ENCODE measurements at places on chromosomes 11 and 22.

GRCh38 chr11:27028561-27028965, 12.1 kb upstream of the BBOX1 start:
- no peak for DNase-seq

DNA sequence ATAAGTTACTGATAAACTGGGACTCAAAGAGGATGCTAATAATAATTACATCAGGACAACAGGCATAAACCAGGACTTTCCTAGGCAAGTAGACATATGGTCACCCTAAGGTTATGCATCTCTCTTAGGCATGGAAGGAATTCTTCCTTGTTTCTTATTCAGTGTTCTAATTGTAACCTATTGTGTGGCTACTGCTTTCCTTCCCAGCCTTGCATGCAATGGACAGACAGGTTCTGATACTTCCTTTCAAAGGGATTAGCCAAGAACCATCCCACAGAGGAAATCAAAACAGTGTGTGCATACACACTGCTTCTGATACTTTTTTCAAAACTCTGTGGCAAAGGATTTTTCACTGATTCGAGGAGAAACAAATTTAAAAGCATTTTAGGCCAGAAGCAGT, 48.3 kb downstream of the RRAS2 start:
- DNase-seq, result no peak

- no peak for DNase-seq
These were observed 31.8 kb downstream of the DKK3 start for GRCh38 chr11:11976481-11977127.

DNA sequence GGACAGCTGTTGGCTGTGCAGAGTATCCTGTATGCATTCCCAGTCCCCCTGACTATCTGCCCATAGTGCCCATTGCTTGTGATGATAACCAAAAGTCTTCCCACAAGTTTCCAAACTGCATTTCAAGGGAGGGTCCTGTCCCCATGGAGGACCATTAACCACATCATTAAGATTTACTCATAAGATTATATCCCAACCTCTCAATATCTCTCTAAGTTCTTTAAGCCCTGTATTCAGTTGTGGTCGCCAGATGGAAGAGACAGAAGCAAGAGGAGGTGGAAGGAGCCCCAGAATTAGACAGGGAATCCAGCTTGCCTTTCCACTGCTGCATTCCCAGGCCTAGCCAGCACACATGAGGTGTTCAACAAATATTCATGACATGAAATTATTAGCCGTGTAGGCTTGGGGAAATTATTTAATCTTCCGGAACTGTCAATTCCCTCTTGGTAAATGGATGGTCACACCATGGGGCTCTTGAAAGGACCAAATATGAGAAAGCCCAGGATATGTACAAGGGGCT, 42.6 kb upstream of the TIMP3 start:
- no peak for DNase-seq

DNA sequence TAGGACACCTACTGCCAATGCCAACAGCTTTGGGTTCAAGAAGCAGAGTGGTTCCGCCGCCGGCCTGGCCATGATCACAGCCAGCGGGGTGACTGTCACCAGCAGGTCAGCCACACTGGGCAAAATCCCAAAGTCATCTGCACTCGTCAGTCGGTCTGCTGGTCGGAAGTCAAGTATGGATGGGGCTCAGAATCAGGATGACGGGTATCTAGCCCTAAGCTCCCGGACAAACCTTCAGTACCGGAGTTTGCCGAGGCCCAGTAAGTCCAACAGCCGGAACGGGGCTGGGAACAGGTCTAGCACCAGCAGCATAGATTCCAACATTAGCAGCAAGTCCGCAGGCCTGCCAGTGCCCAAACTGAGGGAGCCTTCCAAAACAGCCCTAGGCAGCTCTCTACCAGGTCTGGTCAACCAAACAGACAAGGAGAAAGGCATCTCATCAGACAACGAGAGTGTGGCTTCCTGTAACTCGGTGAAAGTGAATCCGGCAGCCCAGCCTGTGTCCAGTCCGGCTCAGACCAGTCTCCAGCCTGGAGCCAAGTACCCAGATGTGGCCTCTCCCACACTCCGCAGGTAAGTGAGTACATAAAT, 115.1 kb downstream of the DBX1 start:
- no peak for DNase-seq

- DNase-seq, result no peak
These were observed 21.1 kb upstream of the UPK3A start for GRCh38 chr22:45263463-45264269.

DNA sequence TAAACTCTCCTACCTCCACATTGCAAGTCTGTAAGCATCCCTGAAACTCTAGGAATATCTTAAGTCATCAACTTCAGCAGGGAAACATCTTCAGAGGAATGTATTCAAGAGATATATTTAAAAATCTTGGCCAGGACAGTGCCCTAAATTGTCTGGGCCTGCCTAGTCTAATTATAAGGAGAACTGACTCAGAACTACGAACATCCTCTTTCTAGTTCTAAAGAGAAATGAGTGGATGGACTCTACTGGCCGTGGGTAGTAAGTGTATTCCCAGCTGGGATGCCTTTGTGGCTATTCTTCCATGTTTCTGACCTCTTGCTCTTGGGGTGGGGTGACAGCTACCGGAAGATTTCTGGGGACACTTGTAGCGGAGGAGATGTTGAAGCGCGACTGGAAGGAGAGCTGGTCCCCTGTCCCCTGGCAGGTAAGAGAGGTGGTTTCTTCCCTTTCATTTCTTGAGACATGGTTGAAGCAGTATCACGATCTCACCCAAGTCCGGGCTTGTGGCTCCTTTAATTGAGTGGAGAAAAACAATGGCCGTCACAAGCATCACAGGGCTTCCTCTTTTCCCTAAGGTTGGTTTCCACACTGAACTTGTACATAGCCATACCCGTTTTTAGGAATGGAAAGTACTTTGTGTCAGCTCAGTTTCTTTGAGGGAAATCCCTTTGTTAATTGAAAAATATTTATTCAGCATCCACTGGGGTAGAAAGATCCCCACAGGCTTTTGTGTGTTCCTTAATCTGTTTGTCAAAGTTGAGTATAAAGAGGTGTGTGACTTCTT, 97.7 kb upstream of the SORL1-AS1 start:
- DNase-seq, result no peak

DNA sequence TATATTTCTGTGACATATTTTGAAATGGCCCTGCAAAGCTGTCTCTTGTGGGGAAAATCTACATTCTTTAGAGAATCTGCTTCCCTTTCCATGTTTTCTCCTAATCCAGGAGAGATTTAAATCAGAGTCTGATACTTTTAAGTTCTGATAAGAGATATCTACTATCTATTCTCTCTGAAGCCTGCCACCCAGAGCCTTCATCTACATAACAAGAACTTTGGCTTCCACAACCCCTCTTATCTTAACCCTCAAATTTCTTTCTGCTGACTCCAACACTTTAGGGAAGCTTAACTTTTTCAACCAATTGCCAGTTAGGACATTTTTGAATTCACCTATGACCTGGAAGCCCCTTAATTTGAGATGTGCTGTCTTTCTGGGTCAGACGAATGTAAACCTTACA, 965.2 kb downstream of the TBC1D22A start:
- no peak for DNase-seq

DNA sequence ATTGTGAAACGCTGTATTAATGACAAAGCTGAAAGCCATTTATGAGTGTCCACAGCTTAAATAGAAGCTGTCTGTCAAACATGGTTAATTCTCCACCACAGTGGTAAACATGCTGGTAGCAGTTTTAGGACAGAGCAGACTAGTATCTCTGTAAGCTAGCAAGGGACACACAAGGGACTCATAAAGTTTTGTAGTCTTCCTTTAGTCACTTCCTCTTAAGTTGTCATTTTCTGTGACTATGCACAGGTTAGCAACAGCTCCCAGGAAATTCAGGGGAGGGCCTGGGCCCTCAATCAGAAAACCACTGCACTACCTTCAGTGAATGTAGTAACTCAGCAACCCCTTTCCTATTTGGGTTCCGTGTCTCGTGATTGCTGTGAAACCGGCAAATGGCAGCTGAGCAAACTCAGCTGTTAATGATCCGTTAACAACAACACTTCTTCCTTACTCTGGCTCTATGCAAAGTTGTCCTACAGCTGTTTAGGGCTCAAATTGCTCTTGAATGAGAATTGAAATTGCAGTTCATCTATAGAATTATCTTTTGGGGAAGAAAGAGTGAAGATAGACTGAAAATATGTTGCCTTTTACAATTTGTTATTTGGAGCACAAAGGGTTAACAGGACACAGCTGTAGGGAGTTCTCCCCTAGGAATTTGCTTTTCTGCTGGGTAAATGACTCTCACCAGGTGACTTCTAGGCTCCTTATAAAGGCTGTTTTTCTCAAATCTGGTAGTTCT, at the start of gene MMP26:
MMP26 (plus strand) TSS at position 731 of the 736 bp plus-strand sequence.
- DNase-seq, result no peak

- DNase-seq, result no peak
These were observed 1.4 kb downstream of the XBP1 start for GRCh38 chr22:28798810-28799605.

- no peak for DNase-seq
These were observed 27.1 kb downstream of the PARVA start for GRCh38 chr11:12404436-12404835.

DNA sequence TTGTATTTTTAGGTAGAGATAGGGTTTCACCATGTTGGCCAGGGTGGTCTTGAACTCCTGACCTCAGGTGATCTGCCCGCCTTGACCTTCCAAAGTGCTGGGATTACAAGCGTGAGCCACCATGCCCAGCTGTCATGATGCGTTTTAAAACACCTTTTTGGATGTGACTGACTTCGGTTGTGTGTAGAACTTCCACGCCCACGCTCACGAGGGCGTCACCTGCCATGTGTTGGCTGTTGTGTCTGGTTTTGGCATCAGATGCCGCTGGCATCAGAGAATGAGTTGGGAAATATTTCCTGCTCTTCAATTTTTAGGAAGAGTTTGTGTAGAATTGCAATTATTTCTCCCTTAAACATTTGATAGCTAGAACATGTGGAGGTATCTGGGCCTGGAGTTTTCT, 109.1 kb downstream of the KCNQ1 start:
- no peak for DNase-seq

DNA sequence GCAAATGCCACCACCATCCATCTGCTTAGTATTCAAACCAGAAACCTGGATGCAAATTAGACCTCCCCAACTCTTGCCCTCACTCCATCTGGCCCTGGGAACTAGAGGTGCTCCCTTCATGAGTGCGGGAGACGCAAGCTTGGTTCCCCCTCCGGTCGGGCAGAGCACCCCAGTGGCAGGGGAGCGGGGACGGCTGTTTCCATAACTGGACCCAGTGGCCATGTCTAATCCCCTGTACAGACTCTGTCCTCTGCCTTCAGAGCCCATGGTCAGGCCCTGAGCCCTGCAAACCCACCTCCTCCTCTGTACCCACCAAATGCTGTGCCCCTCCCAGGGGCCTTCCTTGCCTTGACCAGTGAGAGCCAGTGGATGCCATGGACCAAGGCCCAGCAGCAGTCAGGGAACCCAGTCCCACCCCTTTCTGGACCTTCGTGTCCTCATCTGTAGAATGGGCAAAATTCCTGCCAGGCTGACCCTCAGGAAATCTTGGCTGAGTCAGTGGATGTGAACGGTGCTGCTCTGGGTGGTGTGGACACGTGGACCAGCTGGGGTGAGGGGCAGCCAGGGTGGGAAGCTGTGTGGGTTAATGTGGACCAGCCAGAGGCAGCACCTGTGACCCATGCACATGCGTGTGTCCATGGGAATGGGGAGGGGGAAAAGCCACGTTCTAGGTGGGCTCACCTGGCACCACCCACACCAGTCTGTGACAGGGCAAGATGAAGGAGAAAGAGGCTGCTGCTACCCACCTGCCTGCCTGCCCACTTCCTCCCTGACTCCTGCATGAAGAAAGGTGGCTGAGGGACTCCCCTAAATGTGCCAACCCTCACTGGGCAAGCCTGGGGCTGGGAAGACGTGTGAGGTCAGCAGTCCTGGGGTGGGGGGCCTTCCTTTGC, 72.8 kb downstream of the LRRC32 start:
- DNase-seq, result no peak

DNA sequence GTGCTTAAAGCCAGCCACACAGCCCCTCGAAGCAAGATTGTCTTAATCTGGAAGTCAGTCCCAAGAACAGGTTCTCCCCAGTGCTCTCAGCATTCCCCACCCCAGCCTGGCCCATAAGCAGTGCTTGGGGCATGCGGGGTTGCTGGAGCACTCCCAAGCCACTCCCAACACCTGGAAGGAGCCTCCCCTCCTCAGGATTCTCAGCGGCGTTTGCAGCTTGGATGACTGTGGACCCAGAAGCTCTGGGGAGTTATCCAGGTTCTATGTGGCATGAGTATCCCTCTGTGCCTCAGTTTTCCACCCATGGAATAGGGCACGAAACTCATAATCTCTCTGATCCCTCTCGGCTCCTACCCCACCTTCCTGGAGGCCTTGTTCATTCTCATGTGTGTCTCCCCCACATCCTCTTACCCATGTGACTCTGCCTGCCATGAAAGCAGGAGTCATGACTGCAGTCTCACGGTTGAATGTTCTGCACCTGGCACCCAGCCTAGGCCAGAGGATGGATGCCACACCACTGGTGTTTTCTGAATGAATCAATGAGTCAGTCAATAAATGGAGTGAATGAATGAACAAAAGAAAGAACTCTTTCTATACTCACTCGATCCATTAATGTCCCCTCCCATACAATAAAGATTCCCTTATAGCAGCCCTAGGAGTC, 33.4 kb upstream of the WNT7B start:
- DNase-seq, result no peak

- no peak for DNase-seq
These were observed 165.0 kb downstream of the CHST1 start for GRCh38 chr11:45500451-45500850.
